T1000 (cell line): ENCODE measurements at places on chromosomes 2 and 18.

- DNase-seq, result no peak
These were observed 5.5 kb downstream of the CTDSP1 start for GRCh38 chr2:218405086-218405745.

DNA sequence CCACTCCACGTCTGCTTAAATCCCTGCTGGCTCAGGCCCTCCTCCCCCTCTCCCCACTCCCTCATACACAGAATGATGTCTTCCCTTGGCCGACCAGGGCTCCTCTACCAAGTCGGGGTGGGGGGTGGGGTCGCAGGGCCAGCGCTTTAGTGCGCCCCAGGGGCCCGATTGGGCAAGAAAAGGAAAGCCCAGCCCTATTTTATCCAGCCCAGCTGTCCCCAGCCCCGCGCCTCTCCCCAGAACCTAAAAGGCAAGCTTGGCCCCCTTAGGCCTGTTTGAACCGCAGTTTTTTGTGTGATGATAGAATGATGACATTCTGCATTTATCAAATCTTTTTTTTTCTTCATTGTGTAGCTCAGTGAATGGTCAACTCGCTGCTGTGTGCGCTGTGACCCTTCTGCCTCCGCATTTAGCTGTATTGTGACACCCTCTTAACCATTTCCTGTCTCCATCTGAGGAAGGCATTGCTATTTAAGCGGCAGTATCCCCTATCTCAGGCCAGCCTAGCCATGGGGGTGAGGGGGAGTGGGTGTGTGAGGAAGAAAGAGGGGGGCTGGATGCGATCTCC, 231.4 kb downstream of the HAUS1 start:
- DNase-seq, result no peak

DNA sequence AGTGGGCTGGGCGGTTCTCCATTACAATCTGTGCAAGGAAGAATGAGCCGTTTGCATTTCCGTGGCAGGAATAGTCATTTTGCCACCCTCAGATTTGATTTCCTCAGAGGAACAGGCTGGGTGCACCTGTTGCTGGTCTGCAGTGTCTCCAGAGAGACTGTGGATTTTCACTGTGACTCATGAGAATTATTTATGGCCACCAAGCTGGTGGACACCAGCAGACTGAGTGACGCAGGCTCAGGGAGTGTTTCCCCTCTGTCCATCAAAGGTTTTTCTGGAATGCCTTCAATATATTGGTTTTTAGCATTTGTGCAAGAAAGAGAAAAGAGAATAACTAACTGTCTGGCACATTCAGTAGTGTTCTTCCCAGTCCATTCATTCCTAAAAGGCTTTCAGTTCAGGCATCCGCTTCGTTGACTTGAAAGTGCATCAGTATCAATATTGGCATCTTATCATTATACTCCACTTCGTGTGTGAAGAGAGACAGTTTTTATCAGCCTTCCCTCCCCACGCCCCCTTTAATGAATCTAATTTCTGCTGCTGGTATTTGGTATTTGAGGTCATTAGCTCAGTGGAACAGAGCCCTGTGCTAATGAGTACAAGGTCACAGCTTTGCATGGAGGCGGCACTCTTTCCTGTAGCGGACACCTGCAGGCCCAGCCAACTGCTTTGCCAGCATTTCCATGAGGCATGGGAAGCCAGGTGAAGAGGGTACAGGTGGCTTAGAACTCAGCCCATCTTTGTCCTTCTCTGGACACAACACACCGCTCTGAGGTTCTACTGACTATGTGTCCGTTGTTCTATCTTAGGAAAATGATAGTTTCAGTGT, 39.9 kb downstream of the PRKCE start:
- no peak for DNase-seq

DNA sequence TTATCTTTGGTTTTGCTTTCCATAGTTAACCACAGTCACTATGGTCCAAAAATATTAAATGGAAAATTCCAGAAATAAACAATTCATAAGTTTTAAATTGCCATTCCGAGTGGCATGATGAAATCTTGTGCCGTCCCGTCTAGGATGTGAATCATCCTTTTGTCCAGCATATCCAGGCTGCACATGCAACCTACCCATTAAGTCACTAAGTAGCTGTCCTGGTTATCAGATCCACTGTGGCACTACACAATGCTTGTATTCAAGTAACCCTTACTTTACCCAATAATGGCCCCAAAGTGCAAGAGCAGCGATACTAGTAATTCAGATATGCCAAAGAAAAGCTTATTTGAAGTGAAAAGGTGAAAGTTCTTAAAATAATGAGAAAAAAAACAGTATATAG, 10.7 kb downstream of the USP34 start:
- no peak for DNase-seq

GRCh38 chr2:224369028-224369632, 32.8 kb downstream of the FAM124B start:
- no peak for DNase-seq

DNA sequence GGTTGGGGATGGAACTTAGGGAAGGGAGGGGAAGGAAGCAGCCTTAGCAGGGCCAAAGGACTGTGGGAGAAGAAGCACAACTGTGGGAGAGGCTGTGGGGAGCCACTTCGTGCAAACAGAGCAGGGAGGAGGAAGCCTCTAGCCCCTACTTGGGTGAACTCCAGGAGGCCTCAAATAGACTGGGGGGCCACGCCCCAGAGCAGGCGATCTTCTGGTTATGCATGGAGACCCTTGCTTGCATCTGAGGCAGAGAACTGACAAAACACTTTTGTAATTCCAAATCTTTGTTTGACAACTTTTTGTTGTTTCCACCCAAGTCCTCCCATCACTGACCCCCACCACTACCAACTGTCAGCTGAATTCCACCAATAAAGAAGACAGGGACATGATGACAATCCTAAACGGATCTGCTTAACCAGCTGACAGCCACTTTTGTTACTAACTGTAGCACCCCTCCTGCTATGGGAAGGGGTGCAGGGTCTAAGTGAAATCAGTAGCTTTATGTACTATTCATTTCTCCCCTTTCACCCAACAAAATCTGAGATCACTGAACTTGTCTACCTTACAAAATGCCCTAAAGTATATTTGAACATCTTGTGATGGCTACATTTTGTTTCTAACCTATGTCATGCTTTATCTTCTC, 80.5 kb upstream of the CPO start:
- DNase-seq, result no peak

- no peak for DNase-seq
These were observed 447.1 kb downstream of the TMEM182 start for GRCh38 chr2:103208916-103209315.

DNA sequence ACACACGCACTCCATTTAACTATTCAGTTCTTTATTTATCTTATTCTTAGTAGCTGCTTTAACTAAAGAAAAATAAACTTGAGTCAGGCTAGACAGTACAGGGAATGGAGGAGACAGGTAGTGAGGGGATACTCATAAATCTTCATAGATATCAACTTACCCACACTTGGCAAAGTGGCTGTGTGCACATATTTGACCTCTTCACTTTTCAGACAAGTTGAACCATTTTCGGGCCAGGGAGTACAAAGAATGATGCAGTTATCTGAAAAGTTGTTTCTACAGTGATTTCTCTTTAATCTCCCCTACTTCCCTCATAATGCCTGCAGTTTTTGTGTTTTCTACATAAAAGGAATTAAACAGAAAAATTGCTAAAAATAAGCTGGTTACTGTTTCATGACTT, 307.5 kb downstream of the GULP1 start:
- no peak for DNase-seq
